T-helper 2 cell treated with Interferon-gamma antibody and Interleukin-4, amounts not matched to agents 5 μg/mL and 100 μg/mL, for 36 hours (primary cell): ENCODE measurements at places on chromosomes 5 and 9.

- no peak for DNase-seq
These were observed 185.8 kb downstream of the DEPDC1B start for GRCh38 chr5:60514152-60514551.

- DNase-seq: no peak
These were observed 63.6 kb upstream of the BOD1 start for GRCh38 chr5:173679909-173680630.

- DNase-seq: no peak
These were observed 118.0 kb upstream of the OR13F1 start for GRCh38 chr9:104386013-104386412.

- DNase-seq: no peak
These were observed 130.8 kb upstream of the FAM120A start for GRCh38 chr9:93320591-93321219.

DNA sequence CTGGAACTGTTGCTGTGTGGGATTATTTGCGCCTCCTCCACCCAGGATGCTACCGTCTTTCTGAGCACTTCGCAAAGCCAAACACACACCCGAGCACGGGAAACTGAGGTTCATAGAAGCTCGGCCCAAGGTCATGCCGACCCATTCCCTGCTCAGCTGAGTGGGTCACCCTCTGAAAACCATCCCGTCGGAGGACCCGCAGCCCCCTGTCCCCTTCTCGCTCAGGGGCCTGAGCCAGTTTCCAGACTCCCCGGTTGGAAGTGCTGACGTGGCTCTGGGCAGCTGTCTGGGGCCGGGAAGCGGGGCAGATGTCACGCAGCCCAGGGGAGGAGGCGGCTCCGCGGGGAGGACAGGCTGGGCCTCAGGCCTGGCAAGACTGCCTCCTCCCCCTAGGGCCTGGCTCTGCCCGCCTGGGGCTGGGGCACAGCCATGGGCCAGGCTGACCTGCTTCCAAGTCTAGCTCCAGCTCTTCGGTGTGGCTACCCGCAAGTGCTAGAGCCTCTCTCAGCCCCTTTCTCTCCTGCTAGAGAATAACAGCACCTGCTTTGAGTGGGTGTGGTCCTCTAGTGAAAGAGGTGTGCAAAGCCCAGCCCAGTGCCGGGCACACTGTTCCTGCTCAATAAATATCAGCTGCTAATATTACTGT lies 9.9 kb upstream of the CXXC5 start:
- DNase-seq: no peak

- no peak for DNase-seq
These were observed 4.3 kb downstream of the FAM174A start for GRCh38 chr5:100539519-100539918.
